ENCODE measurements at places on chromosomes 1 and 21.

GRCh38 chr1:7672864-7673263 lies 98.2 kb upstream of the VAMP3 start:
- no peak for DNase-seq

DNA sequence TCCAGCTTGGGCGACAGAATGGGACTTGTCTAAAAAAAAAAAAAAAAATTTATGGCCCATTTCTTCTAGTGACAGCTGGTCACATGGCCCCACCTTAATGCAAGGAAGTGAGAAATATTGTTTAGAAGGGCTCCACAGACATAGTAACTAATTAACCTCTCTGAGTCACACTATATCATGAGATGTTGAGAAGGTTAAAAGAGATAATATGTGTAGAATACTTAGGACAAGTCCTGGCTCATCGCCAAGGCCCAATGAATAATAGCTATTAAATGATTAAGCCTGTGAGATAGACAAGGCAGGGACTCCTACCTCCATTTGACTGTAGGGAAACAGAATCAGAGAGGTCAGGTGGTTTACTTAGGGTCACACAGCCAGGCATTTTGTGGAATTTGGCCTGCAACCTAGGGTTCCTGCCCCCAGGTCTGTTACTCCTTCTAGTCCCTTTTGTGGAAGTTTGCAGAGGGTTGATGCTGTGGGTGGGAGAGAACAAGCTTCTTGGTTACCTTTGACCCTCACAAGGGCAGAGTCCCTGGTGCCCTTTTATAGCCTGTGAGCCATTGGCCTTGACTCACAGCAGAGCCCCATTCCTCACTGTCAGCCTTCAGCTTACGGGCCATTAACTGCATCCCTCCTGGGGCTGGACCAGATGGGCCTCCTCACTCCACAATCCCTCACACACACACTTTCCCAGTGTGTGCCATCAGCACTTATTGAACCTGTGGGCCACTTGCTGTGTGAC lies 48.5 kb downstream of the OPRD1 start:
- DNase-seq = no peak

DNA sequence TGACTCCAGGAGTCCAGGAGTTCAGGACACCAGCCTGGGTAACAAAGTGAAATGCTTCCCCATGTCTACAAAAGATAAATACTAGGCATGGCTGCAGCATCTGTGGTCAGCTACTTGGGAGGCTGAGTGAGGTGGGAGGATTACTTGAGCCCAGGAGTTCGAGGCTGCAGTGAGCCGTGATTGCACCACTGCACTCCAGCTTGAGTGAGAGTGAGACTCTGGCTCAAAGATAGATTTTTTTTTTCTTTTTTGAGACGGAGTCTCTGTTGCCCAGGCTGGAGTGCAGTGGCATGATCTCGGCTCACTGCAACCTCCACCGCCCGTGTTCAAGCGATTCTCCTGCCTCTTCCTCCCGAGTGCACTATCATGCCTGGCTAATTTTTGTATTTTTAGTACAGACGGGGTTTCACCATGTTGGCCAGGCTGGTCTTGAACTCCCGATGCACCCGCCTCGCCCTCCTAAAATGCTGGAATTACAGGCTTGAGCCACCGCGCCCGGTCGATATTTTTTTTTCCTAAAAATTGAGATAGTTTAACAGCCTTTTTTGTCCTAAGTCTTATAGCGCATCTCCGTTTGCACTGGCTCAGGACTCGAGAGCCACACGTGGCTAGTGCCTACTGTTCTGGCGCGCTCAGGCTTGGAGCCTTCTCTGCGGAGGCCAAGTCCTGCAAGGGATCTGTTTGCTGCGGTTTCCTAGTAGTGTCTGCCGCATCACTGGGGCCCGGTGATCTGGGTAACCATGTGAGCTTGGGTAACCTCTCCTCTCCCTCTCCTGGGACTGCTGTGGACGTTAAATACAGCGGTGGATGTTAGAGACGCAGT lies 1.0 kb upstream of the MFN2 start:
- no peak for DNase-seq

GRCh38 chr1:51953079-51953478 lies 37.4 kb downstream of the RAB3B start:
- no peak for DNase-seq

DNA sequence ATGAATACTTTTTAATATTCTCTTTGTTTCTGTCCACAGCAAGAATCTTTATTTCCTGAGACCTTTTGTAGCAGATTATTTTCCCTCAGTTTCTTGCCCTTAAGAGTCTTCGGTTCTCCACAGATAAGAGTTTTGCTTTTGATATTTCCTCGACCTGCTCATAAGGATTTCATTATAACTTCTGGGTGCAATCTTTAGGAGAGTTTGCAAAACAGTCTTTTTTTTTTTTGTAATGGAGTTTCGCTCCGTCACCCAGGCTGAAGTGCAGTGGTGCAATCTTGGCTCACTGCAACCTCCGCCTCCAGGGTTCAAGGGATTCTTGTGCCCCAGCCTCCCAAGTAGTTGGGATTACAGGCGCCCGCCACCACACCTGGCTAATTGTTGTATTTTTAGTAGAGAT lies 10.1 kb upstream of the UBE4B start:
- DNase-seq = no peak

DNA sequence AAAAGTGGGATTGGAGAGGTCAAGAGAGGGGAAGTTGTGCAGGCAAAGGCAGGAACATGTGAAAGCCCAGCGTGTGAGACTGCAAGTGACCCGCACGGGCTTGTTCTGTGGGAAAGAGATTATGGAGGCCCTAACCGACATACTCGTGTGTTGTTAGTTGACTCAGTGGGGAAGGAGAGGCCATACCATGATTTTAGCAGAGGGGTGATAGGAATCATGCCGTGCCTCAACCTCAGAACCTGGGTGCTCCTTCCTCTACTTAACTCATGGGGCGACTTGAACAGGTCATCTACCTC lies 19.3 kb downstream of the PGLYRP3 start:
- DNase-seq = no peak
